ENCODE measurements at places on chromosomes 2 and 18.

- DNase-seq, result no peak
These were observed 54.5 kb upstream of the AFF3 start for GRCh38 chr2:100196786-100197494.

DNA sequence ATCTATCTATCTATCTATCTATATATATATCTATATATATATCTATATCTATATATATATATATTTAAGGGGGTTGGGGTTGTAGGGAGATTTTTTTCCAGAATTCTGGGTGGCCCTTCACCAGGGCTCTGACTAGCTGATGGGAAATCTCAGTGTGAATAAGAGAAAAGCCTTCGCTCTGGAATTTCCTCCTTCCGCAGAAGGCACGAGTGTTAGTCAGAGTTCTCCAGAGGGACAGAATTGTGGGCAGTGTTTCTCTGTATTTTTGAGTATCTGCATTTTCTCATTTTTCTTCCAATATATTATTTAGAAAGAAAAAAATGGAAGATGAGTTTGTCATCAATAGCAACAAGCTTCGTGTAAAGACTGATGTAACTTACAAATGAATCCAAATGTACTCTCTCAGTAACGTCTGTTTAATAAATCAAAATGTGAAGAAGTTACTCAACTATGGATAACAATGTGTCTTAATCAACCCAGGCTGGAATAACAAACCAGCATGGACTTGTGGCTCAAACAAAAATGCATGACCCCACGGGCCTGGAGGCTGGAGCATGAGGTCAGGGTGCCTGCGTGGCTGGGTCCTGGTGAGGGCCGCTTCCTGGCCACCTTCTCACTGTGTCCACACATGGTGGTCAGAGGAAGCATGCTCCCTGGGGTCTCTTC lies 10.6 kb upstream of the SNTG2 start:
- DNase-seq, result no peak

GRCh38 chr2:69797836-69798289 lies 31.6 kb upstream of the GMCL1 start:
- no peak for DNase-seq

GRCh38 chr2:218671097-218671653 lies 627 bp downstream of the RNF25 start:
- DNase-seq, result no peak

DNA sequence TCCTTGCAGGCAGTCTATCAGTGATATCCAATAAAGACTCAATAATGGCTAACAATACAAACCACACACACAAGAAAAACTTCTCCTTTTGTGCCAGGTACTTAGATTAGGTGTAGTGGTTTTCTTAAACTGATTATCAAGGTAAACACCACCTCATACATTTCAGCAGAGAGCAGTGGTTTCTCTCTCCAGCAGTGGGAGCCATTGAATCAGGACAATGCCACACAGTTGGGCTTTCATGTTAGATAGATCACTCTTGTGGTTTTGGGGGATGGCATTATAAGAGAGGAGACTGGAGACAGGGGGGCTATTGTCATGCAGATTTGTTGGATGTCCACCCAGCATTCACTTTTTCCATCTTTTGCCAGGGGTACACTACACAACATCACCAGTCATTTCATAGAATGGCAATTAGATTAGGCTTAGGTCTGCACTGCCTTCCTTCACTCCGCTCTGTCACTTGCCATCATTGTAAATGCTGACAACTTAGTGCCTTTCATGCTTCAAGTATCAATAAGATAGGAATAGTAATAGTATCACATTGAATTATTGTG lies 13.6 kb upstream of the IRS1 start:
- no peak for DNase-seq

All from NCI-H748 treated with DMSO at 0.1 percent for 48 hours (cell line).